ENCODE measurements at places on chromosomes 6 and 20.

GRCh38 chr6:7912024-7912423 lies 1.4 kb upstream of the TXNDC5 start:
- no peak for DNase-seq

DNA sequence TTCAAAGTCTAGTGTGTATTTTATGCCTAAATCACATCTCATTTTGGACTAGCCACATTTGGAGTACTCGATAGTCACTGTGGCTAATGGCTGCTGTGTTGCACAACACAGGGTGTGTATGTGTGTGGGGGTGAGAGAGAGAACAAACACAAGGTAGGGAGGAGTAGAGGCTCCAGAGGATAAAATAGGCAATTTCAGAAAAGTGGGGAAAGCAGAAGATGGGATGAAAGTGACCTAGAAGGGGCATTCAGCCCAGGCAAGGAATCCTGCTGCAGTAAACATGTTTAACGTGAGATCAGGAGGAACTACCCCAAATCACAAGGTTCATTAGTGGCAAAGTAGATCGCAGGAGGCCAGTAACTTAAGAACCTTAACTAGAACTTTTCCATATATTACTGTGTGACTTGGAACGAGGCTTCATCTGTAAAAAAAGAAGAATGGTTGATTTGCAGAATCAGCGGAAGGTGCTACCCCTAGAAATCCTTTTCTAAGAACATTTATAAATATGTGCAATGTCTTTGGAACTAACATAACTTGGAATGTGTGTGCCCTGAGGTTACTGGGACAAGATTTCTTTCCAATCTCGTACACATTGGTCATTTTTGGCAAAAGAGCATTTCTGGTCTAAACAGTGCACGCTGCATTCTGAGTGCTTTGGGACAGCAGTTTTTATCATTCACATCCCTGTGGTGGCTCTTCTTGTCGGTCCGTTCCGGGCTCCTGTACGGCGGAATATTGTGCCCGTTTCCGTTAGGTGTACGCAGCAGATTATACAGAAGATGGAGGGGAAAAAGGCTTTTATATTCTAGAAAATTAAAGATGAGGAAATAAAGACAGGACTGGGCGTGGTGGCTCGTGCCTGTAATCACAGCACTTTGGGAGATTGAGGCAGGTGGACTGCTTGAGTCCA lies 2.6 kb downstream of the DUSP22 start:
- DNase-seq: no peak

- no peak for DNase-seq
Measured at GRCh38 chr20:14568701-14569100, 231.3 kb upstream of the FLRT3 start.

GRCh38 chr20:60857708-60858107 lies 394.4 kb upstream of the CDH4 start:
- no peak for DNase-seq

GRCh38 chr6:110357664-110358552 lies at the start of gene METTL24:
METTL24 (minus strand) TSS chr6:110358349; CDS start chr6:110358272, 77 bp downstream.
- peak; percentile 40 for DNase-seq

GRCh38 chr6:159037756-159038290 lies 7.0 kb downstream of the TAGAP start:
- no peak for DNase-seq

GRCh38 chr6:83092756-83093399 lies 25.4 kb downstream of the DOP1A start:
- DNase-seq: no peak

- no peak for DNase-seq
Measured at GRCh38 chr6:142254513-142254912, 47.3 kb upstream of the ADGRG6 start.

GRCh38 chr20:41011551-41012067 lies 17.0 kb upstream of the TOP1 start:
- DNase-seq: no peak

- DNase-seq: no peak
Measured at GRCh38 chr20:4601630-4602296, 119.9 kb upstream of the PRND start.

- DNase-seq: no peak
Measured at GRCh38 chr6:26270486-26270861, 94.5 kb upstream of the BTN3A2 start.
